Myocyte (in vitro differentiated cells): ENCODE measurements at places on chromosomes 2 and 18.

DNA sequence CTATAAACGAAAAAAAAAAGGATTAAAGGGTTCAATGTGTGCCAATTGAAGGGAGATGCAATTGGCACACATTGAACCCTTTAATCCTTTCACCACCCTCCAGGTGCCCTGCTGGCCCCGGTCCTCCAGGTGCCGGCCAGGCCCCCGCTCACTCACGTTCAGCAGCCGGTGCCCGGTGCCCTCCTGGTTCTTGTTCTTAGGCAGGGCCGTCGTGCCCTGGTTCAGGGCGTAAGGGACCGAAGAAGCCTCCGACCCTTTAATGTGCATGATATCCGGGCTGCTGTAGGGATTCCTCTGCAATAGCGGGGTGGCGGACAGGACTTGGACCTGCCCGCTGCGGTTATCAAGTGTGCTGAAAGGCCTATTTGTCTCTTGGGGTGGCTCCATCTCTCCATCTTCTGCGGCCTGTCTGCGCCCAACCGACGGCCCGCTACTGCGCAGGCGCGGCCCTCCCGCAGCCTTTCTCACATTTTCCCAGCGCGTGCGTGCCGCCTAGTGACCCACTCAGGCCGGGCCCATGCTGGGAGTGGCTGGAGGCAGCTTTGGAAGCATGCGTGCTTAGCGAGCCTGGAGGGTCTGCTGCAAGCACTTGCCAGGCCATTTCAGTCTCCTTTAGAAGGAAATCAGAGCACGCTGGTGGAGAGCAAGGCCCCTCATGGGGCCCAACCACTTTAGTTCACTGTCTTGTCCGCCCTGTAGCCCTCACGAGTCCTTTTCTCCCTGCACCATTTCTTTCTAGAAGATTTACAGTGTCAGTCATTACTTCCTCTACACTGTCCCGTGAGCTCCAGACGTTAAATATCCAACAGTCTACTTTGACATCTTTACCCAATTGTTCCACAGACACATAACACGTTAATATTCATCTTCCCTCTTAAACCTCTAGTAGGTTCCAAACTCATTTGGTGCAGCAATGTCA, 24.3 kb downstream of the TMEM237 start:
- peak; percentile 40 for DNase-seq

DNA sequence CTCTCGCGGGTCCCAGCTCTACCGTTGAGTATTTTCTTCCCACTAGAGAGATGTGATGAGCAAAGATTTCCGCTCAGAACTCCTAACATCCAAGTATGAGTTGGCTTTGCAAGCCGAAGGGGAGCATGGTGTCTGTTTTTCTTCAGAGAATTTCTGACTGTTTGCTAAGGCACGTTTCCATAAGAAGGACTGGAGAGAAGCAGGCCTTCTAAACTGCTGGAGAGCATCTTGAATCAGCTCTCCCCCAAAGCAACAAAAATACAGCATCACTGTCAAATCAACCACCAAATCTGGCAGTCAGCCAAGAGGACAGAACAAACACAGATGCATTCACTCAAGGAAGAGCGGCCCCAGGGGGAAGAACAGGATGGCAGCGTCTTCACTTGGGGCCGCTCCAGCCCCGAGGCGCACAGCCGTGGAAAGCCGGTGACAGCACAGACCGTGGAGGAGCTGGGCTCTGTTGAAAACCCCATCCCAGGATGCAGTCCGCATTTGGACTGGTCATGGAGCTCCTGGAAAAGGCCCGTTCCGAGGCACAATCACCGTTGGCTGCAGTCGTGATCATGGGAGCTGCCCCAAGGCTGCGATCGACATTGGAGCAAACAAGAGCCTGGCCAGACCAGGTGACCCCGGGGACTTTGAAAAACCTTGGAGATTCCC, 101.4 kb downstream of the NFATC1 start:
- DNase-seq = no peak

- DNase-seq = no peak
Measured at GRCh38 chr18:10262566-10262965, 191.9 kb upstream of the APCDD1 start.

GRCh38 chr2:9168821-9169221, 37.8 kb upstream of the ASAP2 start:
- DNase-seq = peak; percentile 47

DNA sequence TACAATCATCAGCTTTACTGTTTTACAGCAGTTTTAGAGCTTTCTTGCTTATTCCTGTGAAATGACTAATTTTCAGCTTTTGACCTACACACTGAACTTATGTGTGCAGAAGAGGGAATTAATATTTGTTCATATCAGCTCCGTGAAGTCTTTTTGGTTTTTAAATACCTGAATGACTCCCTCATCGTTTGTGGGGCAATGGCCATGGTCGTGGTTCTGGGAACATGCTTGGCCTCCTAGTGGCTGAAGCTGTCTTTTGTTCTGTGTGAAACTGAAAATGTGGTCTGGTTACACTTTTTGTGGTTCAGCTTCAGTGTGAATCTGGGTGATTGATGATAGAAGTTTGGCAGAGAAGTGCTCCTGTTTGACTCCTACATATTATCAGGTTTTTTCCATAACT, 408.1 kb downstream of the THSD7B start:
- peak; percentile 75 for DNase-seq

GRCh38 chr2:129796801-129797488, 182.5 kb upstream of the RAB6C start:
- no peak for DNase-seq

GRCh38 chr18:68519336-68519735, 195.6 kb downstream of the TMX3 start:
- no peak for DNase-seq

DNA sequence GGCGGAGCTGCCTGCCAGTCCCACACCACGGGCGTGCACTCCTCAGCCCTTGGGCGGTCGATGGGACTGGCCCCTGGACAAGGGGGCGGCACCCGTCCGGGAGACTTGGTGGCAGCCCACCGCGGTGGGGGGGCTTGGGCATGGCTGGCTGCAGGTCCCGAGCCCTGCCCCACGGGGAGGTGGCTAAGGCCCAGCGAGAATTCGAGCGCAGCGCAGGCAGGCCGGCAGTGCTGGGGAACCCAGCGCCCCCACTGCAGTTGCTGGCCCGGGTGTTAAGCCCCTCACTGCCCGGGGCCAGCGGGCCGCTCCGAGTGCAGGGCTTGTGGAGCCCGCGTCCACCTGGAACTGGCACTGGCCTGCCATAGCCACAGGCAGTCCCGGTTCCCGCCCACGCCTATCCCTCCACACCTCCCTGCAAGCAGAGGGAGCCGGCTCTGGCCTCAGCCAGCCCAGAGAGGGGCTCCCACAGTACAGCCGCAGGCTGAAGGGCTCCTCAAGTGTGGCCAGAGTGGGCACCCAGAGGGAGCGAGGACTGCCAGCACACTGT, 742.9 kb upstream of the DDX18 start:
- no peak for DNase-seq

GRCh38 chr2:189951791-189952535, 110.6 kb downstream of the MSTN start:
- DNase-seq = no peak

DNA sequence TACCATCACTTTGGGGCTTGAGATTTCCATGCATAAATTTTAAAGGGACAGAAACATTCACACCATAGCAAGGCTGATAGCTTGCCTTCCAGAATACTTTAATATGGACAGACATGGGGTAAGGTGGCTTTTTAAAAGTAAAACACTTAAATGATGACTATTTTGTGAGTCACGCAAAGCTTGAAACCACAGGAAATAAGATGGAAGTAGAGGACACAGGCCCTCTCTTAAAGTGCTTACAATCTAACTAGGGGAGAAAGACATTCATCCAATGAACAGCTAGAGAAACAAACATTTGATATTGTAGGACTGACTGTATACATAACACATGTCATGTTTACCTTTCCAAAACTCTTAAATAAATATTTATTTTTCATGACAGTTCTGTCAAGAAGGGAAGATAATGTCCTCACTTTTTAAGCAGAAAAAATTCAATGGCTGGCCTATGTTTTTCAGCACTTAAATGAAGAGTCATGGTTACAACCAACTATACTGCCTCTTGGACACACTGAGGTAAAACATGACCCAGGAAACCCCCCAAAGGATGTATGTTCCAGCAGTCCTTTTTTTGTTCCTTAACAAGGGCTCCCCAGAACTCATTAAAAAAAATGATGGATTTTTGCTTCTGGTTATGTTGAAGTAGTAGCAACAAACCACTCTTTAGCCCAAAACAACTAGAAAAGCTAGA, 120.0 kb upstream of the RBMS1 start:
- DNase-seq = peak; percentile 30

DNA sequence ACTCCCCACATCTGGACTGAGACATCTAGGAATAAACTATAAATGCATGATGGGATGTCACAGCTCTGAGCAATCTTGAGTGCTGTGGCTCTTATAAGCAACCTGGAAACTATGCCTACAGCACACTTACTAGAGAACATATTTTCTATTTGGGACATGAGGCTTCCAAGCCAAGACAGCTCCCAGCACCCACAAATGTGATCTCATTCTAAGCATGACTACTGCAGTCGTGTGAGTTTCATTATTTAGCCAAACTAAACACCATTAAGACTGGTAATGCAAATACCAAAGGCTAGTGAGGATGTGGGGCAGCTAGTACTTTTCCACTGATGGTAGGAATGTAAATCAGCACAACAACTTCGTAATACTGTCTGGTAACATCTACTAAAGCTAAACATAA, 72.5 kb downstream of the RTTN start:
- peak; percentile 67 for DNase-seq

GRCh38 chr2:205646680-205647079, 35.6 kb upstream of the NRP2 start:
- no peak for DNase-seq

GRCh38 chr2:189350540-189351209, 90.6 kb upstream of the WDR75 start:
- DNase-seq = peak; percentile 90

GRCh38 chr2:114405247-114406116, 37.0 kb upstream of the DPP10 start:
- no peak for DNase-seq

- DNase-seq = peak; percentile 75
Measured at GRCh38 chr18:46051731-46052461, 20.2 kb downstream of the PSTPIP2 start.

- peak; percentile 25 for DNase-seq
Measured at GRCh38 chr2:45888167-45888566, 236.7 kb downstream of the PRKCE start.

DNA sequence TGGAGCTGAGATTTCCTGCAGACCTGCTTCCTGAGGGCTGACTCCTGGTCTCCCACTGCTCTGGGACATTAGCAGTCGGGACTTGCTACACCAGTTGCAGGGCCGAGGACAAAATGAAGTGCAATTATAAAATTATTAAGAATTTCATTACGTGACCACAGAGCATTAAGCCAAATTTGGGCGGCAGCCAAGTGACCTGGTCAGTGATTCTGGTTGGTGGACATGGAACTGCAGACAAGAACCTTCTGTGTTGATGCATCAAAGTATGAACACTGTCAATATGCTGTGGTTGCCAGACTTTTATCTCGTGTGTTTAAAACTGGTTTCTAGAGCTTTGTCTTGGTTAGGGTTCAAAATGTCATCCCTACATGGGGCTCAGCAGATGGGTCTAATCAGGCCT, 24.8 kb downstream of the SH3RF3 start:
- DNase-seq = no peak

GRCh38 chr2:205156457-205156856, 525.8 kb upstream of the NRP2 start:
- no peak for DNase-seq

DNA sequence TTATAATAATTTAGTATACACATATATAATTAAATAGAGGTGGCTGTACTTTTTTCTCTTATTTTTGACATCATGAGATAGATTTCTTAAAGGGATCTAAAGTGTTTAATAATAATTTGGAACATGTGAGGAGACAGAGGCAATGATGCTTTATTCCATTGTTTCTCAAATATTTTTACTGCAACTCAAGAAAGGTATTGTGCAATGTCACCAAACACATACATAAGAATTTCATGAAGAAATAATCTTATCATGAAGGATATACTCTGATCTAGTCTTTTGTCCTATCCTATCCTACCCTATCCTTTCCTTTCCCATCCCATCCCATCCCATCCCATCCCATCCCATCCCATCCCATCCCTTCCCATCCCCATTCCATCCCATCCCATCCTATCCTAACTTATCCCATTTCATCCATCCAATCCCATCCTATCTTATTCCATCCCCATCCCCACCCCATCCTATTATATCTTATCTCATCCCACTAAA, 232.1 kb upstream of the SMIM21 start:
- DNase-seq = no peak

- no peak for DNase-seq
Measured at GRCh38 chr18:37661478-37661877, 95.9 kb upstream of the CELF4 start.

- no peak for DNase-seq
Measured at GRCh38 chr2:65453916-65454315, 21.5 kb upstream of the SPRED2 start.

DNA sequence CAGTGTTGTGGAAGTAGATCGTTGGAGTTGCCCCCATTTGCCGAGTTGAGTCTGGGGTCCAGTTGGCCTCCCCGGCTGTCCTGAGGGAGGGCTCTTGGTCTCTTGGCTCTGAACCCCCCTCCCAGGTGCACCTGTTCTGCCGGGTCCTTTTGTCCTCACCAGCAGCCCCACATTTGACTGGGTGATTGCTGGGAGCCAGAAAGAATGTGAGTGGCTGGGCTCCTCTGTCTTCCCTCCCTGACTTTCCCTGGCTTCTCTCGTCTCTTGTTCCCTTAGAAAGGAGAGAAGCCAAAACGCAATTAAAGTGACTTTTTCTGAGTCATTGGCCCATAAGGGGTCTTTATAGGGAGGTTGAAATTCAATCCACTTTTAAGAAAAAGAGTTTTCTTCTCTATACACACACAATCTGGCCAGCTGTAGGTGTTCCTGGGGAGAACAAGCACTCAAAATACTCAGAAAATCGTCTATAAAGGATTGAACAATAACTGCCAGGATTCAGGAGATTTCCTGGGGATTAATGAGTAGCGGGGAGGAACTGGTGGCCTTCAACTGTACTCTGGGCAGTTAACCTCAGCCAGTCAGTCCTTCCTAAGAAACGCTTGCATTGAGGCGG, 131.0 kb downstream of the TMEM182 start:
- DNase-seq = no peak

DNA sequence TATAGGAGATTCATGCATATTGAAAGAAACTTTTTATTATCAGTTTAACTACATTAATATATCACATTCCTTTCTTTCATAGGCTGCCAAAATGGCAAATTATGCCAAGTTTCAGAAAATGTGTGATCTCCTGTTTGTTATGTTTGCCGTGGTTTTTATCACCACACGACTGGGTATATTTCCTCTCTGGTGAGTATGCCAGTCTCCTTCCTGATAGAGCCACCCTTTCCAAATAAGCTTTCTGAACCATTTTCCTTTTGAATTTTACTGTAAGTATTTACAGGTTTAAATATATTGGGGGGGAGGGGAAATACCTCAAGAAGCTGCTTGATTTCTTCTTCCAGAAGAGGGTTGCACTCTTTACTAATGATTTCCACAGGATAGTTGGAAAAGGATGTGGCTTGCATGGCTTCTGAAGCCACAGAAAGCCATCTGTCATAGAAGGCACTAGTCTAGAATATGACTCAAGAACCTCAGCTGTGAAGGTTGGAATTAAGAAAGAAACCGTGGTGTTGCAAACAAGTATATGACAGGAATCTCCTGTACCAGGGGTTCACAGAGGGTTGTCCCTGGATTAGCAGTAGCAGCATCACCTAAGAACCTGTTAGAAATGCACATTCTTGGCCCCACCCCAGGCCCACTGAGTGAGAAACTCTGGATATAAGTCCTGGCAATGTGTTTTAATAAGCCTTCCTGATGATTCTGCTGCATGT, 84.5 kb upstream of the NOSTRIN start:
- DNase-seq = peak; percentile 71
